ENCODE measurements at places on chromosomes 2 and 18.
A peak's percentile ranks its signal among the peaks of the same experiment; 100 is the strongest.

DNA sequence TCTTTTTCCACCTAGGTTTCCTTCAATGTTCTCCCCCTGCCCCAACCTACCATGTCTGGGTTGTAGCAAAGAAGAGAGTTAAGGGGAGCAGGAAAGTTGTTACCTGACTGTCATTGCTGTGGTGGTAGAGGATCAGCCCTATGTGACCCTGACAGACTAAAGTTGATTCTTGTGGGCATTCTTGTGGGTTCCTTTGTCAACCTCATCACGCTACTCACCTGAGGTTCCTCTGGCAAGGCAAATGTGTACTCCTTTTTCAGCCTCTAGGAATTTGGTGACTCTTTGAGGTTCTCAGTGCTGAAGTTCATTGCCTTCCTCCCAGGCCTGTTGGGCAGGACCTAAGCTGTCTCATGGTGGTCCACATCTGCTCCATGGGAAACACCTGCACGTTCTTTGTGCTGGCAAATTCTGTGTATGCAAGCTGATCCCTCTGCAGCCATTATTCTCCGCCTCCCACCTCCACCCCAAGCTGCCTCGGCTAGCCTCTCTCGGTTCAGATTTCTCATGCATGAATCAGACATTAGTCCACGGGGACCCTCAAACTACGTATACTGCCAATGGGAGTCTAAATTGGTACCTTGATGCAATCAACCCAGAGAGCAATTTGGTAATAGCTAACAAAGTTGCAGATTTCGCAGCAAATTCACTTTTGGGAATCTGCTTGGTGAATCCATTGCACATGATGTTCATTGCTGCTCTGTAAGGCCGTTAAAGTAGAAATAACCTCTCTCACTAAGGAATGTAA lies 1.5 kb upstream of the GMCL1 start:
- no peak for DNase-seq

GRCh38 chr2:112646102-112646719 lies 472 bp downstream of the SLC20A1 start:
- peak; percentile 51 for DNase-seq

DNA sequence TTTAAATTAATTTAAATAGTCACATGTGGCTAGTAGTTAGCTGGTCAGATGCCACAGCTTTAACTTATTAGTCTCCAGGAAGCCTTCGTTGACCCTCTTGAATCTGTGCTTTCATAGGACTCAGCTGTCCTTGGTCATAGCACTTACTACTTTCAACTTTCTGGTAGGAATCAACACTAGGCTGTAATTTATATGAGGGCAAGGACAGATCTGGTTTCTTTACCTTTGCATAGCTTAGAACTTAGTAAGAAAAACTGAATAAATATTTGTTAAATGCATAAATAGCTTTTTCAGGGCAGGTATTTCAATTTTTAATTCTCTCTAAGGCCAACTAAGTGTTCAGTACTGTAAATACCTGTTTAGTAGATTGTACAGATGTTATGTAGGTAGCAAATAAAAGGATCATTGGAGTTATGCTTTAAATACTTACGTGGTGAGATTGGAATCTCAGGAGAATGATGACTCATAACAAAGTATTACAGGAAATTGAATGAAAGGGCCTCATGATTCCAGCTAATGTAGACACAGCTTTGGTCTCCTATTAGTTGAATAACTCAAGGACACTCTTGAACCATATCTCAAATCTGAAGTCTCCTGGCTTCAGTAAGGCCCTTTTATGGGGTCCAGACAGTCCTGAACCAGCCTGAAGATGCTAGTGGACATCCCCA lies 2.6 kb downstream of the CLIP4 start:
- DNase-seq = no peak

- DNase-seq = no peak
These were observed 138.3 kb upstream of the TTC39C start for GRCh38 chr18:23875966-23876895.

- no peak for DNase-seq
These were observed 8.7 kb downstream of the PCBP1 start for GRCh38 chr2:70095720-70096670.

DNA sequence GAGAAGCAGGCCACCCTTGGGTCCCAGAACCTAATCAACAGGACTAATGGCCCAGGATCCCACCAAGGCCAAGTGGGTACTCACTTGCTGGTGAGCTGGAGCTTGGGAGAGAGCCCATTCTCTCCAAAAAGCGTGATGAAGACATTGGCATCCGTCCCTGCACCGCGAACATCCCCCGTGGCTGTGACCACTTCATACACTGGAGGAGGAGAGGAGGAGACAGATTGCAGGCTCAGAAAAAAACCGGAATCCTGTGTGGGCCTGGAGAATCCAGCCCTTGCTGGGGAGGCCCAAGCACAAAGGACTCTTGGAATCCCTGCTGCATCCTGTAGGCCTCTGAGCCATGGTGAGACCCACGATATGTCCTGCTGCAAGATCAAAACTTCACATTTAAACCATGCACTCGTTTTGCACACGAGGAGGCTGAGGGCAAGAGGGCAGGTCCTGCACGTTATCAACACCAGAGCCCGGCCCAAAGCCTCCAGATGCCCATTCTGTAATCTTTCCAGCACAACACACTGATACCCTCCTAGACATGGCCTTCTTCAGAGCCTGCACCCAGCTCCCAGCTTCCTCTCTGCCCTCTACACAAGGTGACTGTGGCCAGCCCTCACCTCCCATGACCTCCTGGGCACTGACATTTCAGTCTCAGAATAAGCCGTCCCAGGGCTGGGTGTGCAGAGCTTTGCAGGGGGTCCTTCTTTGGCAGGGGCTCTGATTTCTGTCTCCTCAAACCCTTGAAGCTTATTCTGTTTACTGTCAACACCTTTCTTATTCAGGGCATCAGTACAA lies 7.8 kb downstream of the LOXHD1 start:
- no peak for DNase-seq
